ENCODE measurements at places on chromosomes 16 and 17.
A peak's percentile ranks its signal among the peaks of the same experiment; 100 is the strongest.

GRCh38 chr17:75587675-75588595, at the start of gene MYO15B:
TSS of gene MYO15B (plus strand) at chr17:75587800. CDS start at chr17:75588058, 258 bp downstream.
- no peak for DNase-seq

DNA sequence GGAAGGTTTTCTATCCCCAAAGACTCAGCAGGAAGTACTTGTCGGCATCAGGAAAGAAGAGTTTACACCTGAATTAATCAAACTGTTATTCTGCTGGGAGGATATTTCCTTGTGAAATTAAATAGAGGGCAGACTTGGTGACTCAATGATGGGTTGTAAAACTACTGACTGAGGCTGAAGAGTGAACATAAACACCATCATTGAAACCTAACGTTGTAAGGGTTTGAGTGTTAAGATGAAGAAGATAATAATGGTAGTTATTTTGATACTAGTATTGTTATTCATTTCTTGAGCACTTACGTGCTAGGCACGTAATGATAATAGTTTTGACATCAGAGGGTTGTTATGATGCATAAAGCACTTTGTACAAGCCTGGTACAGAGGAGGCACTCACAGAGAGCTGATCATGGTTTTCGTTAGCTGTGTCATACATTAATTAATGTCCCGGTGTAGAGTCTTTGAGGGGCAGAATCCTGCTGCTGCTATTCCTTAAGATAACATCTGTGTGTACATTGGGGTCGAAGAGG, 64.2 kb upstream of the CACNG3 start:
- DNase-seq, result no peak

- DNase-seq, result no peak
These were observed 46.6 kb downstream of the PECAM1 start for GRCh38 chr17:64343833-64344637.

GRCh38 chr16:29784157-29784556, 6.1 kb downstream of the ZG16 start:
- no peak for DNase-seq

DNA sequence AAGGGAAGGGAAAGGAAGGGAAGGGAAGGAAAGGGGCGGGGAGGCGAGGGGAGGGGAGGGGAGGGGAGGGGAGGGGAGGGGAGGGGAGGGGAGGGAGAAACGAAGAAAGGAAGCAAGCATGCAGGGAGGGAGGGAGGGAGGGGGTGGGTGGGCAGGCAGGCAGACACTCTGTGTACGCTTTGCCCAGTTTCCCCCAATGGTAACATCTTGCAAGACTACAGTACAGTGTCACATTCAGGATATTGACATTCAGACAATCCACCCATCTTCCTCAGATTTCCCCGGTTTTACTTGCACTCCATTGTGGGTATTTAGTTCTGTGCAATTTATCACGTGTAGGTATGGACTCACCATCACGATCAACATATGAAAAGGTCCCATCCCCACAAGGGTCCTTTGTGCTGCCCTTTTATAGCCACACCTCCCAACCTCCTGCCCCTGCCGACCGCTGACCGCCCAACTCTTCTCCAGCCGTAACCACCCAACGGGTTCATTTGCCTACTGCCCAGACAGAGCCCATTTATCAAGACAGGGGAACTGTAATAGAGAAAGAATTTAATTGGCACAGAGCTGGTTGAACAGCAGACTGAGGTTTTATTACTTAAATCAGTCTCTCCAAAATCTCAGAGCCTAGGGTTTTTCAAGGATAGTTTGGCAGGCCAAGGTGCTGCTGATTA, 91.4 kb upstream of the FA2H start:
- peak; percentile 47 for DNase-seq

DNA sequence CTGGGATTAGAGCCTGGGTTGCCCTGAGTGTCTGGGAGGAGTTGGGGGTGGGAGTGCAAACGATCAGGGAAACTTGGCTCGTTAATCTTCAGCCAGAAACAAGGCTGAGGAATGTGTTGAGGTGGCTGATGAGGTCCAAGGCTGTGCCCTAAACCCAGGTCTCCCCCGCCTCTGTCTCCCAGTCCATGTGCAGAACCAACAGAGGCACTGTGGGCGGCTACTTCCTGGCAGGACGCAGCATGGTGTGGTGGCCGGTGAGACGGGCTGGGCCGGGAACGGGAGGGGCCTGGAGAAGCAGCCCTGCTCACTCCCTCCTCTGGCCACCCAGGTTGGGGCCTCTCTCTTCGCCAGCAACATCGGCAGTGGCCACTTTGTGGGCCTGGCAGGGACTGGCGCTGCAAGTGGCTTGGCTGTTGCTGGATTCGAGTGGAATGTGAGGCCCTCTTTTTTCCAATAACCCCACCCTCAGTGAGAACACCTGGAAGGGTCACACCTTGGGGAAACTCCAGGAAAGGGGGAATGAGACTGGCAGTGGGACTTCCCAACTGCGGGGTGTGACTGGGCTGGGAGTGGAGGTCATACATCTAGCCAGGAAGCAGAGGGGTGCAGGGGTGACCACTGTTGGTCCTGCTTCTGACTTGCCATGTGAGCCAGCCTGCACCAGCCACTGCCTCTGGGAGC, 1.7 kb downstream of the SLC5A2 start:
- no peak for DNase-seq

Data from H1 (cell line).